ENCODE measurements at places on chromosomes 4 and X. TPM values are rescaled to one million over a fixed set of nuclear protein-coding genes. Genes with fewer than 3 reads are reported as not detected.
A peak's percentile ranks its signal among the peaks of the same experiment; 100 is the strongest.

- DNase-seq = no peak
These were observed 725 bp upstream of the CXCL1 start for GRCh38 chr4:73868206-73869129.

- DNase-seq = no peak
These were observed 94.4 kb downstream of the SOWAHB start for GRCh38 chr4:76803522-76803921.

- no peak for DNase-seq
These were observed 233.7 kb upstream of the FGF13 start for GRCh38 chrX:138945219-138945618.

- peak; percentile 67 for DNase-seq
These were observed 442 bp upstream of the MCUB start for GRCh38 chr4:109559625-109559982.

- DNase-seq = no peak
These were observed 134.4 kb upstream of the BMPR1B start for GRCh38 chr4:94623126-94623911.

DNA sequence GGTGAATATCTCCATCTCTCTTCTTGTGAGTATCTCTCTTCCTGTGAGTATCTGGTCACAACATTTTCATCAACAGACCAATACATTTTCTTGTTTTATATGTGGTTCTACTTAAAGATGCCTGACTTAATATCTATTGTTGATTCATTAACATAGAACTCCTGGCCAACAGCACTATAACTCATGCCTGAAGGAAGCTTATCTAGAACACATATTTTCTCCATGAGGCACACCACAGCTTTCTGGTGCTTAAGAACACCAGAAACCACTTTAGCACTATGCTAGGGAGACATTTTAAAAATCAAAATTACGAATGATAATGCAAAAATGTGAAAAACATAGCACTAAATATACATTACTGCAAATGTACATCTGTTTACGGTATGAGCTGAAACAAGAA lies 190.4 kb downstream of the GABRB1 start:
- DNase-seq = no peak

DNA sequence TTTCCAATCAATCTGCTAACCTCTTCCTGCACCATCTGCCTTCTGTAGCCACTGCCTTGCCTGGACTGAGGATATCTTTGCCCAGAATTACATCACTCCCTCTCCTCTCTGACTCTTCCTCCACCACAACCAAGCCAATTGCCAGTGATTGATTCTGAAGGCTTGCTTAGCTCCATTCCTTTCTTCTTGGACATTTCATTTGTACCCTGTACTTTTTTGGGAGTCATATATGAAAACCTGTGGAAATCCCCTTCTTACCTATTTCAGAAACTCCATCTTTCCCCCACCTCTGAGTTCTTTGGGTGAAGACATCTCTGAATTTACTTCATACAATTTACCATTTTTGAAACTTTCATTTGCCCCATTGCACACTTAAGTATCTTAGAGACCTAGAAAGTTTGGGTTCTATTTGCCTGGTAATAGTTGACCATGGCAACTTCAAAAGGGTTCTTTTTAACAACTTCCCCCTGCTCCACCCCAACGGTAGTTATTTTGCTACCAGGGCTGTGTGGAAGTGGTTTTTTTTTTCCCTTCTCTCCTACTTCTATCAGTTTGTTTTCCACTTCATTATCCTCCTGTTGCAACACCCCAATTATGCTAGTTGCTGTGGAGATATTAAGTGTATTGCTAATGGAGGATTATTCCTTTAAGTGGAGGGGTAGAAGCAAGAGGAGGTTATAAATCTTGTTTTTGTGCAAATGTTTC lies 14.3 kb downstream of the SGMS2 start:
- DNase-seq = no peak

DNA sequence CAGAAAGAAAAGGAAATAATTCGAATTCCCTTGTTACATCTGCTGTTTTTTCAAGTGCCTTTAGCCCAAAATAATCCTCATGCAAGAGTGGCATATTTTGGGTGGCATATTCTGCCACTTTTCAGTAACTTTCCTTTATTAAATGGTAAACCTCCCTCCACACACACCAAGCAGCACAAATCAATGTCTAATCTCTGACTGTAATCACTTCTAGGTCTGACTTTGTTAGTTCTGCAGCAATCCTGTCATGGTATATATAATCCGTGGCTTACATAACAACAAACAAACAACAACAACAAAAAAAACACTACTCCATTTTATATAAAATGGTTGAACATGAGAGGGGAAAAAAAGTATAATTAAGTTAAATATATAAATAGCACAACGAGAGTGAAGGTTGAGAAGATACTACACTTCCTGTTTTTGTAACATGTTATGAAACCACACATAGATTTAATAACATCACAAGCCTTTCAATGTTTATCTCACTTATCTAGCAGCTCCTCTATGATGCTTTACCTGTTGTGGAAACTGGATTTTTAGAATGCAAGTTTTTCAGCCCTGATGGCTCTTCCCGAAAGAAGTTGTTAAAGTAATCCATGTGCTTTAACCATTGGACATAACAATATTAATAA lies 715.4 kb downstream of the GRXCR1 start:
- no peak for DNase-seq

GRCh38 chr4:620201-620600 lies 5.2 kb upstream of the PDE6B start:
- no peak for DNase-seq

GRCh38 chr4:107570952-107571351 lies 149.1 kb downstream of the PAPSS1 start:
- no peak for DNase-seq

DNA sequence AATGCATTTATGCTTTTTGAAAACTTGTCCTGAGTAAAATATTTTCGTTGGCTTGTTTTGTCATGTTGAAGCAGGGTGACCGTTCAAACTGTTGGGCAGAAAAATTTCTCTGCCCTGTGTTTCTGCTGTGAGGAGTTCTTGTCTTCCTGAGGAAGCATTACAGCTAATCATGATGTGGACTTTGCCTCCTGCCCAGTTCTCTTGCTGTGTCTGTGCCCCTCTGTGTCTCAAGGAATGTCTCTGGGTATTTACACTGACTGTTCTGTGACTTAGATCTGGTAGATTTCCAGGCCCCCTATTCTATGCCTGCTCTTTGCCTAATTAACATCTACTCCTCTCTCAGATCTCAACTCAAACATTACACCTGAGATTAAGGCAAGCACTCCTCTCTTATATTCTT lies 30.4 kb upstream of the RPL34 start:
- DNase-seq = no peak

GRCh38 chr4:74044677-74045076 lies 6.2 kb upstream of the CXCL3 start:
- no peak for DNase-seq

DNA sequence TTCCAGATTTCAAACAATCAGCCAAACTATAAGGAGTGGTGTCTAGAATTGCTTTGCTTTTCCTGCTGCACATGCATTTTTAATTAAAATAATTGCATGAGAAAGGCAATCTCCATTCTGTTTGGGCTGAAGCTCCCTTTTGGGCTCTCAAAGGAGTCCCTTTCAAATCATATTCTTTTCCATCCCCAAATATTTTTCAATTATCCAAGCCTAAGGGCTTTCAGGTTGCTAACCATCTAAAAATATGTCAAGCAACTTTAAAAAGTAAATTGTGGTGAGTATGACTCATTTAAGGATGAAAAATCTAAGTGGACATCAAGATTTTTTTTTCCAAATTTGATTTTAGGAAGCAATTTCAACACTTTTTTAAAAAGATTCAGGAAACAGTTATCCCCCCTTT lies 28.4 kb downstream of the PIR start:
- no peak for DNase-seq

DNA sequence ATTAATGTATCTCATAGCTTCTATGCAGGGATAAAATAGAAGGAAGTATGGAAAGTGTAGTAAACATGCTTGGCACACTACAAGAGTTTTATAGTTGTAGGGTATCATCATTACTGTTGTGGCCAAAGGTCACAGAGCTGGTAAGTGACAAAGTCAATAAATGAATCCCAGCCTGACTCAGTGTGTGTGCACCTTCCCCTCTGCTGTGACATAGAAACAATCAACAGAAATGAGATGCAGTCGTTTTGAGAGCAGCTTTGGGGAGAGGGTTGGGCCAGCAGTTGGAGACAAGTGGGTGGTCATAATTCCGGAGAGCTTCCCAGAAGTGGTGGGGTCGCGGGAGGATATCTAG lies 82.4 kb upstream of the RBPJ start:
- DNase-seq = no peak

The TKTL1 gene
- total RNA-seq = not detected

The GPC4 gene
- total RNA-seq = 55.5 TPM

The UBA1 gene
- 161 TPM for total RNA-seq

The SATL1 gene
- total RNA-seq = not detected

The USP17L13 gene
- total RNA-seq = not detected

The PFKFB1 gene
- total RNA-seq = not detected

The SSX2B gene
- not detected for total RNA-seq

The BMPR1B gene
- total RNA-seq = 3.0 TPM

The ZNF630 gene
- total RNA-seq = 3.2 TPM

The XK gene
- total RNA-seq = 1.6 TPM

The BANK1 gene
- total RNA-seq = 12.6 TPM
